Activated T-cell treated with anti-CD3 and anti-CD28 coated beads, Interleukin-2, amount 50 U/mL, for 1 hour (primary cell): ENCODE measurements at places on chromosomes 16 and 17.

GRCh38 chr16:89612415-89613166 lies 851 bp upstream of the DPEP1 start:
- no peak for DNase-seq

GRCh38 chr16:23132775-23133463 lies 16.3 kb downstream of the USP31 start:
- DNase-seq: no peak

GRCh38 chr17:61338000-61338798 lies 61.4 kb upstream of the TBX2 start:
- no peak for DNase-seq

- no peak for DNase-seq
These were observed 41.4 kb downstream of the RPH3AL start for GRCh38 chr17:311119-311782.

DNA sequence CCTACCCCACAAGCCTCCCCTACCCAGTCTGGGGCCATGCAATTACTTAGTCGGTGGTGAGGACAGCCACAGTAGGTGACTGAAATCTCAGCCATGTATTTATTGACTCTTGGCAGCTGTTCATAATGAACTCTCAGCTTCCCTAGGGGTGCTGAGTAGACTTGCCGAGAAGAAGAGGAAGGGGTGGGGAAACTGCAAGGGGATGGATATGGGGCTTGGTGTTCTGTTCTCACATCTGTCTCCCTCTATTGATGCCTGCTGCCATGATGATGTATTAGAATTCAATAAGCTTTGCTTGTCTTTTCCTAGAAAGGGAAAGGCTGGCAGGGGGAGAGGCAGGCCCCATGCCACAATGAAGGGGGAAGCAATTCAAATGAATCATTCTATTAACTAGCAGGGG lies 112.9 kb downstream of the GP2 start:
- no peak for DNase-seq

- DNase-seq: no peak
These were observed 11.3 kb downstream of the TIMM22 start for GRCh38 chr17:1008008-1008761.

DNA sequence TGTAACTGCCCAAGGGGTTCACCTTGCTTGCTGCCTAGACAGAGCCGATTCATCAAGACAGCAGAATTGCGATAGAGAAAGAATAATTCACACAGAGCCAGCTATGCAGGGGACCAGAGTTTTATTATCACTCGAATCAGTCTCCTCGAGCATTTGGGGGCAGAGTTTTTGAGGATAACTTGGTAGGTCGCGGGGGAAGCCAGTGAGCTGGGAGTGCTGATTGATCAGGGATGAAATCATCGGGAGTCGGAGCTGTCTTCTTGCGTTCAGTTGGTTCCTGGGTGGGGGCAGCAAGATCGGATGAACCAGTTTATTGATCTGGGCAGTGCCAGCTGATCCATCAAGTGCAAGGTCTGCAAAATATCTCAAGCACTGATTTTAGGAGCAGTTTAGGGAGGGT lies 9.1 kb downstream of the ITGAM start:
- DNase-seq: no peak

GRCh38 chr16:67336648-67337047 lies 10.0 kb downstream of the LRRC36 start:
- DNase-seq: no peak

GRCh38 chr17:75684924-75685323 lies 17.8 kb downstream of the SAP30BP start:
- no peak for DNase-seq

DNA sequence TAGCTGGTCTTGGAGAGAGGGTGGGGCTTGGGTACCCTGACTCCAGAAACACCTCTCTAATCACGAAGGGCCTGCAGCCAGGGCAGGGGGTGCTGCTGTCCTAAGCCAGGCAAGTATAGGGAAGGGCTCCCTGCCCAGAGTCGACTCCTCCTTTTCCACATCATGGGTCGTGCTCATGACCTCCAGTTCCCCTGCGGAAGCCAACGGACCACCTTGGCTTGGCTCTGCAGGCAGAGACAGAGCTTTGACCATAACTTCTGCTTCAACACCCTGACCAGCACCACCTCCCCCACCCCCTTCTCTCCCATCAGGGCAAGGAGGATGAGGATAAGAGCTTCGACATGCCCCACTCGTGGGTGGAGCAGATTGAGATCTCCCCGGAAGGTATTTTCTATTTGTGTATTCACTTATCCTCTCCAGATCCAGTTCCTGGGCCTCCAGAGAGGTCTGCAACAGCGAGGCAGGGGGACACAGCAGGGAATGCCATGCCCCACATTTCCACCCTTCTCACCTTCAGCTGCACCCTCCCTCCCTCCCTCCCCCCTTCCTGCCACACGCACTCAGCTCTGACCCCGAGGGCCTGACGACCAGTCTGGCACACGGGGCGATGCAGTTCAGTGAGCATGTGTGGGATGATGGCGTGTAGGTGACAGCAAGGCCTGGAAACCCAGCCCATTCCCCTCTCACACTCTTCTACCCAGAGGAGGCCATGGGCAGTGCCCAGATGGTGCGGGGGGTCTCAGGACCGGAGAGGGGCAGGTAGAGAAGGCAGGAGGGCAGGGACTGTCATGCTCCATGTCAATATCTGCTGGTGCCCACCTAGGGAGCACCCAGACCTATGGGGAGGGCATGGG lies 14.0 kb upstream of the KATNB1 start:
- no peak for DNase-seq

DNA sequence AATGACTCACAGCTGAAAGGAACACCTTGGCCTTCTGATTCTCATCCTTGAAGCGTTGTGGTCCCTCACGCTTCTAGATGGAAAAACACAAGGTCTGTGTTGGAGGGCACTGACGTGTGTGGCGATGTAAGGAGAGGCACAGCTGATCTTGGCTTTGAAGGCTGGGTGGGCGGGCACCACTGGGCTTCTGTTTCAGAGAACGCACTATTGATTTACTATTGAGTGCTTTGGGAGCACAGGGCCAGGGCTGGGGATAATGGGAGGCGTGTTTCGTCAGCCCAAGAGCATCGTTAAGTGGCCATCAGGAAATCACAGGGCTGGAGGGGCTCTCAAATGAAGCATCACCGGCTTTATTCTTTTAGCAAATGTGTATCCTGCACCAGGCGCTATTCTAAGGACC lies 70.7 kb downstream of the CMIP start:
- DNase-seq: no peak

DNA sequence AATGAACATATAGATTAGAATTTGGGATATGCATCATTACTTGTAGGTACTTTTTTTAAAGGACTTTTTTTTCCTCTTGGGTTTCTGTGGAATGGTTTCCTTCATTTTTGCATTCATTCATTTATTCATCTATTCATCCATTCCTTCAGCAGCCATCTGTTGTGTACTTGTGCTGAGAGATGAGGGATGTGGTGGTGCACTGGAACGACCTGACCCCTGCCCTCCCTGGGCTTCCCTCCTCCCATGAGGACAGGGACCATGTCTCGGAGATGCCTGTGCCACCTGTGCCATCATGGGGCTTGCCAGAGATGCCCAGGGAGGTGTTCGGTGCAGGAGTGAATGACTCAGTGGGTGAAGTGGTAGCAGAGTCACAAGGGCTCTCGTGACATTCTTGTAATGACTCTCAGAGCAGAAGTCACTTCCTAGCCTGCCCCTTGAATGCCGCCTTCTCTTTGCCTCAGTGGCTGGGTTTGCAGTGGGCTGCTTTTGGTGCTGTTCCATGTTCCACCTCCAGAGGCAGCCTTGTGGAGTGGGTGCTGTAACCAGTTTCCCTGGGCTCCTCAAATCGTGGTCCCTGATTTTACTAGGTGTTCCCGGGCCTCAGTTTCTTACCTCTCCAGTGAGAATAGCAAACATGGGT lies 43.9 kb downstream of the CLEC16A start:
- DNase-seq: peak; percentile 28

- DNase-seq: no peak
These were observed 144.1 kb downstream of the RBFOX3 start for GRCh38 chr17:79466562-79467350.

DNA sequence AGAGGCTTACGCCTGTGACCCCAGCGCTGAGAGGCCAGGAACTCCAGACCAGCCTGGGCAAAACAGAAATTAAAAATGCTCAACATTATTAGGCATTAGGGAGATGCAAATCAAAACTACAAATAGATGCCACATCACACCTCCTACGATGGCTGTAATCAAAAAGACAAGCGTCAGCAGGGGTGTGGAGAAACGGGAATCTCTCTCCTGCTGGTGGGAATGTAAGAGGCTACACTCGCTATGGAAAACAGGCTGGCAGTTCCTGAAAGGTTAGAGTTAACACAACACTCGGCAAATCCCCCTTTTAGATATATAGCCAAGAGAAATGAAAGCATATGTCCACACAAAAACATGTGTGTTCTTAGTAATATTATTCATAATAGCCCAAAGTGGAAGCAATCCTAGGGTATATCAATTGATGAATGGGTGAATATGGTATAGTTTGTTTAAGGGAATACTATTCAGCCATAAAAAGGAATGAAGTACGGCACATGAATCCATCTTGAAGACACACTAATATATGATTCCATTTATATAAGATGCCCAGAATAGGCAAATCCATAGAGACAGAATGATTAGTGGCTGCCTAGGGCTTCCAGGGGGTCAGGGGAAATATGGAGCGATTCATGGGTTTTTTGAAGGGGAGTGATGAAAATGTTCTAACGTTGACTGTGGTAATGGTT lies 1.8 kb upstream of the NPRL3 start:
- DNase-seq: no peak

DNA sequence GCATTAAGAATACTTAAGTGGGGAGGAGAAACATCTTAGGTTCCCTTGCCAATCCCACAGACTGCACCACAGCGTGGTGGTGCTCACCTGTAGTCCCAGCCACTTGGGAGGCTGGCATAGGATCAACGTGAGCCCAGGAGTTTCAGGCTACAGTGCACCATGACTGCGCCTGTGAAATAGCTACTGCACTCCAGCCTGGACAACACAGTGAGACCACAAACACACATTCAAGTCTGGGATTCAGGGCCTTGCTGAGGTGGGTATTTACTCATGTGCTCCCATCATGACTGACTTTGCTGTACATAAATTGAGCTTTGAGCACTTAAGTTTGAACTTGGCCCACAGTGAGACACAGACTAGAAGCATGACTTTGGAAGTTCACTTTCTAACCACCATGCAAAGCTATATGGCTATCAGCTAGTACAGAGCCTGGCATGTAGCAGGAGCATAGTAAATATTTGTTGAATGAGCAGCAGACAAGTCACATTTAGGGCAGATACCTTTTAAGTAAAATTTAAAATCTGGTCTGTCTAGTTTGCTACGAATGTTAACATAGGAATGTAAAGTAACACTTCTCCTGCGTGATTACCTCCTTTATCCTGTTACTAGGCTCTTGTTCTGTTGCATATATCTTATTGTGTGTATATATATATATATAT lies 33.5 kb downstream of the CEP95 start:
- DNase-seq: no peak

DNA sequence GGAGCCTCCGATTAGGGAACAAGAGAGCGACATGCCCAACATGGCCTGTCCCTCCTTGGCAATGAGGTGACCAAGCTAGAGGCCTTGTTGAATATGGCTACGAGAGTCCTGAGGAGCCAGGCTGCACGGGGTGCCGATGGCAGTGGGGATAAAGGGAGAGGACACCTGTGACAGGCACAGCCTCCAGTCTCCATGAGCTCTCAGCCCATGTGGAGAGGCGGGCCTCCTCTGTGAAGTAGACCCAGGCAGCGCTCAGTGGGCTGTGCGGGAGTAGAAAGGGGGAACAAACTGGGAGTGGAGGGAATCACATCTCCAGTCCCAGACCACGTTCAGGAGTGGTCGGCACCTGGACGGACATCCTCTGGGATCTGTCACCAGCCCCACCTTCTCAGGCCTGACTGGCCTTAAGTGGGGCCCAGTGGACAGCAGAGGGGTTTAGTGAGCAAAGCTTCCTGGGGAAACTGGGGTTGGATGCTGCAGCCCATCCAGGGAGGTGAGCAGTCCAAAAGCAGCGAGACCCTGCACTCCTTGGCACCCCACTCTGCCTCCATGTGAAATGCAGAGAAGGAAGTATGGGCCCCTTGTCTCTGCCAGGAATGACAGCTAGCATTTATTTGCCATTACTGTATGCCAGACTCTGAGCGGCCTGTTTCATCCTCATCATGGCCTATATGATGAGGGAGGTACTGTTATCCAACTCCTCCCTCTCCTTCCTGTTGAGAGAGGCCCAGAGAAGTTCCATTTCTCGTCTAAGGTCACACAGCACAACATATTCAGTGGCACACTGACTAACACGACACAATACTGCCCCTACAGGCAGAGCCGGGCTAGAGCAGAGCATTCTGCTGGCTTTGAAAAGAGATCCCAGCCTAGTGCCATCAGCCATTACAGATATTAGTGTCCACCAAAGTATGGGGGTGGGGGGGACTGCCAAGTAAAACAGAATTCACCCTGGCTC lies 4.5 kb upstream of the TMEM92 start:
- peak; percentile 60 for DNase-seq

- no peak for DNase-seq
These were observed 63.2 kb downstream of the N4BP1 start for GRCh38 chr16:48546774-48547173.

GRCh38 chr16:86566601-86566965 lies at the start of gene FOXC2:
FOXC2 (plus strand) TSS chr16:86566829; CDS start chr16:86567336, 507 bp downstream.
- DNase-seq: peak; percentile 60

GRCh38 chr17:29363716-29364115 lies 26.4 kb upstream of the TAOK1 start:
- no peak for DNase-seq

- no peak for DNase-seq
These were observed 128.7 kb downstream of the RPTOR start for GRCh38 chr17:80673152-80673920.

DNA sequence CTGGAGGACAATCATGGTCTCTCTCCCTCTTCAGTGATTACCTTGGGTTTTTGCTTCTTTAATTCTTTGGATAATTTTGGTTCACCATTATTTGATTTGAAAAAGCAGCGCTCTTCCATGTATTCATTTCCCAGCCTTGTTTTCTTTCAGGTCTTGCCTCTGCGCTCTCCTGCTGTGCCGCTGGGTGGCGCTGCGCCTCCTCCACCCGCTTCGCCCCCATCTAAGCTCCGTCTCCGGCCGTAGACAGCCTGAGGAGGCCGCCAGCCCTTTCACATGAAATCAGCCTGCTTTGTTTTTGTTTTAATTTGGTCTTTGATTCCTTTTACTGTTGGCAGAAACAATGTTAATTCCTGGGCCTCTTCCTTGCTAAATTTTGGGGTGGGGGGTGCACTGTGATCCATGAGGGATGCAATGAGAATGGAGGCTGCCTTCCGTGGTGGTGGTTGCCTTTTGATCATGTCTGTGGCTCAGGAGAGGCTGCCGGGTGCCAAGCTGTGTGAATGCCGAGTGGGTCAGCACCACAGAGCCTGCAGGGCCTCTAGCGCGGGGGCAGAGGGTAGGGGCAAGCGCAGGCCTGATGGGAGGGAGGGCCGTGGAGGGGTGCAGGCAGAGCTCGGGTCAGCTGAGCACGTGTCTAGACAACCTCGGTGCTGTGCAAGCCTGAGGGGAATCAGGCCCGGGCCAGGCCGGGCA lies 64.1 kb downstream of the PLD6 start:
- peak; percentile 64 for DNase-seq

- peak; percentile 92 for DNase-seq
These were observed 6.3 kb upstream of the IL32 start for GRCh38 chr16:3059041-3059722.
